ENCODE measurements at places on chromosomes 7 and 10.

DNA sequence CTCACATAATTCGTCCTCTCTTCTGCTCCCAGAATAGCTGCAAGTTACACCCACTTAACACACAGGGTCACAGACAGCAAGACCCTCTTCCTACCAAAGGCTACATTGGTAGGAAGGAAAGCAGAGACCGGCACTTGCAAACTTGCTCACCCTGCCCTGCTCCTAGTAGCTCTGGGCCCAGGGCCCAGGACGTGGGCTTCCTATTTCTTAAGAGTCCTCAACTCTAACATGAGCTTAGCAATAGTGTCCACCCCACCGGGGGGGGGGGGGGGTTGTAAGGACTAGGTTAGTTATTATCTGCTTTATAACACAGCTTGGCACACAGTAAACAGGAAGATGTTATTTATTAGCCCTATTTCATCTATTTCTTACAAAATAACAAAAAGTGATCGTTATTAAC, 106.6 kb downstream of the GRB10 start:
- no peak for DNase-seq

DNA sequence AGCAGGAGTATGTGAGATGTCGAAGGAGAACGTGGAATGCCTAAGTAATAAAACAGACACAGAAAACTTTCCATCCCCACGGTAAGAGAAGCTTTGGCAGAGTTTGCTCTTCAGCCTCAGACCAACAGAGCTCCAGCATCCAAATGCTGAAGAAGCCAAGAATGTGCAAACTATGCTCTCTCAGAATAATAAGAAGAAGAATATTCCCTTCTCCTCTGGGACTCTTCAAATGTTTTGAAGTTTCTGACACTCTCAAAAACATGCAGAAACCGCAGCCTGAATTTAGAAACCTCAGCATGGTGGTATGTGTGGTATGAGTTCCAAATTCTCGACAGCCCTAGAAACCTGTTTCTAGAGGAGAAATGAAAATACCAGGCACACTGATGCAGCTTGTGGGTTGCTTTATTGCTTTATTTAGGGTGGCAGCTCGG, 113.3 kb downstream of the KCNMA1 start:
- peak; percentile 62 for DNase-seq

DNA sequence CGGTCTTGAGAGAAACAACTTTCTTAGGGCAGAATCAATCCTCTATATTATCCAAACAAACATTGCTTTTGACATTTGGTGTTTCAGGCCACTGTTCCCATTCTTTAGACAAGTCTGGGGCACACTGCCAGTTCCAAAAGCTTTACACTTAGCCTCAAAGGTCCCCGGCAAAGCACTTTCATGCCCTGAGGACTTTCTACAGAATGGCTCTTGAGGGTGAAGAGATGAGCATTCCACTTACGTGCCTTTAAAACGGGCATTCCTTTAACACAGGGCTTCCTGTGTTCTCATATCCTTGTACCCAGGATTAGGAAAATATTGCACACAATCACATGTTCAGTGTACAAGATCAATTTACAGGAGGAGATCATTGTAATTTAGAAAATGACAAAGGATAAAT, 13.1 kb upstream of the TMEM213 start:
- DNase-seq: no peak

DNA sequence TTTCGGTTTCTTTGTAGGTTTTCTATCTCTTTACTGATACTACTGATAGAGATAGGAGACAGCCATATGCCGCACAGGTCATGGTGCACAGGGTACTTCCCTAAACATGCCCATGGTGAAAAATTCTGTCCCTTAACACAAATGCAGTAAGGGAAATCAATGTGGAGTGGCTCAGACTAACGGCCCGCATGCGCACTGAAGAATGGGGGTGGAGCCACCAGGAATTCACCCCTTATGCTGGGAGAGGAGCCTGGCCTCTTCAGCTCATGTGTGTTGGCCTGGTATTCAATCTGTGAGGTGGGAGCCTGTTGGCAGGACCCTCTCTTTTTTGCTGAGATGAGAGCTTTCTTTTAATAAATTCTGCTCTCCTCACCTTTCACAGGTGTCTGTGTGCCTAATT, 8.4 kb upstream of the URGCP start:
- DNase-seq: no peak

DNA sequence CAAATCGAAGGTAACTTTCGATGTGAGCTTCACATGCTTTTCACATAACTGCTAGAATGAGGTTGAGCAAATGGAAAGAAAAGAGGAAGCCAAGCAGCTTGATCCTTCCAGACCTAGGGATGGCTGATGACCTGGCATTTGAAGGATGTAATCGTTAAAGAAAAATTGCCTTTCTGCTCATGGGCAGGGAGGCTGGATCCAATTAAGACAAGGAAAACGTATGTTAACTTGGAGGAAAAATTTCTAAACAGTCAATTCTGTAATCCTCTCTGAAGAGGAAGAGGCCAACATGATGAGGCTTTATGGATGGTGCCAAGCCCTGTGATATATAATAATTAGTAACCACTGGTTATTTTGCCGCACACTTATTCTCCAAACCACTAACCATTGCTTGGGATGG, 12.5 kb downstream of the GRK5 start:
- DNase-seq: peak; percentile 80

GRCh38 chr7:157547102-157547501, 210.3 kb downstream of the DNAJB6 start:
- DNase-seq: no peak

- no peak for DNase-seq
These were observed 186.4 kb downstream of the PDE1C start for GRCh38 chr7:31883761-31884164.

DNA sequence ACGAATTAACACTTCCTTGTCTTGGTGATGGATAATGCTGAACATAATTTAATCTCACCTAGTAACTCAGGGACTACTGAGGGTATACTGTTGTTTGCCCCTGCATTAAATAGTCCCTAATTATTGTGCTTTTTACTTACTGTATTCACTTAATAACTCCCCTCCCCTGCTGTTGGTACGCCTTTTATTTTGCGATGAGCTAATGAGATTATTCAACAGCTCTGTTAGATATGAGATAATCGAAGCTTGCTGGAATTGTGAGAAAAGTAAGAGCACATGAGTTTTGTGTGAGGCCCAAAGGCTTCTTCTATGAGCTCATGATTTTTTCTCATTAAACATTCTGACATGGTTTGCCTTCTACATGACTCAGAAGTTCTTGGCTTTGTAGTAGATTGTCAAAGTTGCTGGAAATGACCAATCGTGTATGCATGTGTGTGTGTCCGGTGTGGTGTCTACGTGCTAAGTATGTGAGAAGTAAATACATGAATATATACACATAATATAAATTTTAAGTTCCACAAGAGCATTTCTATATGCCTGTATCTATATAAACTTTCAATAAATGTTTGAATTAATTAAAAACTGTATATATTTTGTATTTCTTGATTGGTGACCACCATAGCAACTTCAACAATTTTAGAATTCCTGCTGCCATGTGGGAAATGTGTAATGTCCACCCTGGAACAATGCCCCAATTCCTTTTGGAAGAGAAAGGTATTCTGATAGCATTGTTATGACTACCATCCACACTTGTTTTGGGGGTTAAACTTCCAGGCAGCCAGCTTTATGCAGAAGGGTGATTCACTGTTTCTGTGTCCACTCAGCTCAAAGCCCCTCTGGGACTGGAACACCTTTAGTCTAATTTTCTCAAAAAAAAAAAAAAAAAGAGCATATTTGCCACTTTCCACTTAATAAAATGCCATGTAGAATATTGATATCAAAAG, 106.2 kb downstream of the SAMD9 start:
- peak; percentile 52 for DNase-seq

DNA sequence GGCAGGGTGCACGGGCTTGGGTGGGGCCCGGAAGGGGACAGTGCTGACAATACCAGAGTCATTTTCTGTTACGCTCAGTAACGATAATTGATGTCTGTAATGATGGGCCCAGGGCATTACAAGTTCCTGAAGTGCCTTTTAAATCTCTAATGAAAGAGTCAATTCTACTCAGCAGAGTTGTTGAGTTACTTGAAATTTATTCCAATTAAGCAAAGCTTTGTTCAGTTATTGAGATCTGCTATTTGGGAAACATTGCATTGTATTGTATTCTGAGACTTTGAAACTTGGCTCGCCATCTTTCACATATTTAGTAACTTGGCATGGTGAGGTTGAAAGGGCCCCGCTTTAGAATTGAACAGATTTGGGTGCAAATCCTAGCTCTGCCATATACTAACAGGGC, 34.7 kb downstream of the MINDY4 start:
- no peak for DNase-seq

GRCh38 chr10:43824934-43825333, 176.3 kb upstream of the ZNF32 start:
- DNase-seq: peak; percentile 89

GRCh38 chr10:118773041-118773440, 18.3 kb upstream of the CACUL1 start:
- no peak for DNase-seq

- no peak for DNase-seq
These were observed 219.5 kb upstream of the CSTF2T start for GRCh38 chr10:51918884-51919325.

- DNase-seq: no peak
These were observed 354.0 kb downstream of the PHF14 start for GRCh38 chr7:11327633-11328032.

GRCh38 chr10:12388671-12389070, 39.3 kb downstream of the CAMK1D start:
- DNase-seq: no peak

DNA sequence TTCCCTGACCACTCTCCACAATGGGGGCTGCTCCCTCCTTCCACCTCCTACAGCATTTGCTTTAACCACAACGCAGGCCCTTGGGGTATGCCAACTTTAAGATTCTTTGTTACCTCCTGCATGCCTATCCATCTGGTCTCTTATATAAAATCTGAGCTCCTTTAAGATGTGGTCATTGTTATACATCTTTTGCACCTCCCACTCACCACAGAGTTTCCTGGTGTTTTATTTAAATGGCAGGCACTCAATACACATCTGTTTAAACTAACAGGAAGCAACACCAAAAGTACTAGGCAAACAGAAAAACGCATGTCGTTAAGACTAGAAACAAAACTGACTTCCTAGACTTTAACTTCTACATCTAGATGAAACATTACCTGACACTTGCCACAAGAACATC, 36.3 kb downstream of the SLC25A13 start:
- no peak for DNase-seq

DNA sequence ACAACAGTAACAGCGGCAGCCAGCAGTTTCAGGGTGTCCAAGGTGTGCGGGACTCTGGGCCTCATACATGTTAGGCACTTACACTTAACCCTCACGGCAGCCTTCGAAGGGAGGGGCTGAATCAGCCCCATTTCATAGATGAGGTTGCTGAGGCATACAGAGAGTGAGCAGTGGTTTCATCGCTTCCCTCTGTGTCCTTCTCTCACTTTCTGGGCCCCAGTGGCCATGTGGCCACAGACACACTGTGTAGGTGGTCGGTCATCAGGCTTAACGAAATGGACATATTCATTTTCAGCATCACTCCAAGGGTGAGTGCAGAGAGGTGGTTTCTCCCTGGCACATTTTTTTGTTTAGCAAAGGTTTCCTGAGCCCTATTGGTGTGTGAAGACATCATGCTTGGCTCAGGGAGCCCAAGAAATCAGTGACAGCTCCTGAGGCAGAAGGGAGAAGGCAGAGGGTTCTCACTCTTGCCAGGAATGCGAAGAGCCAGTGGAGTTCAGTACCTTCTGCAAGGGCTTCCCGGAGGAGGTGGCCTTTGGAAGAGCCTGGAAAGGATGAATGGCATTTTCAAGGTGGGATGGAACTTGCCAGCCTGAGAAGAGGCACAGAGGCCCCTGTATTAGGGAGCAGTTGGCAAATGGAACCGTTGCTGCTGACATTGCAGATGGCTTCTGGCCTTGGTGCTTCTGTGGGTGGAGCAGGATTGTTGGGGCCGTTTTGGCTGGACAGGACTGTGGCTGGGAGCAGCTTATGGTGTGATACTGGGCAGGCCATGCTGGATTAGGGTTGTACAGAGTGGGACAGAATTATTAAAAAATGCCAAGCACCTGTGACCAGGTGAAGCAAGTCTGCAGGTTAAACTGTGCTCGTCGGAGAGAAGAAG, 61.7 kb upstream of the PPIF start:
- DNase-seq: no peak

GRCh38 chr7:154744861-154745258, 258.1 kb downstream of the PAXIP1 start:
- no peak for DNase-seq

GRCh38 chr7:33845991-33846509, 59.3 kb upstream of the BMPER start:
- no peak for DNase-seq

- no peak for DNase-seq
These were observed 267.7 kb downstream of the FGFR2 start for GRCh38 chr10:121330563-121330962.

- DNase-seq: no peak
These were observed 56.2 kb downstream of the SEMA3D start for GRCh38 chr7:85130702-85131101.
